Natural killer cell treated with Interleukin-12 subunit alpha and Interleukin-12 subunit beta and Interleukin-15 and Interleukin-18, amount 100 ng/mL, for 72 hours (primary cell): ENCODE measurements at places on chromosomes 3 and 15. TPM values are rescaled to one million over a fixed set of nuclear protein-coding genes. Genes with fewer than 3 reads are reported as not detected.

NR2E3 gene
- total RNA-seq, result not detected

IL5RA gene
- not detected for total RNA-seq

ECE2 gene
- total RNA-seq, result not detected

GOLGA6B gene
- total RNA-seq, result not detected

LRRC34 gene
- 0.50 TPM for total RNA-seq

TRAIP gene
- total RNA-seq, result 44.0 TPM

CHRFAM7A gene
- total RNA-seq, result 4.8 TPM
